Endothelial cell (in vitro differentiated cells): ENCODE measurements at places on chromosomes 7 and 10.

DNA sequence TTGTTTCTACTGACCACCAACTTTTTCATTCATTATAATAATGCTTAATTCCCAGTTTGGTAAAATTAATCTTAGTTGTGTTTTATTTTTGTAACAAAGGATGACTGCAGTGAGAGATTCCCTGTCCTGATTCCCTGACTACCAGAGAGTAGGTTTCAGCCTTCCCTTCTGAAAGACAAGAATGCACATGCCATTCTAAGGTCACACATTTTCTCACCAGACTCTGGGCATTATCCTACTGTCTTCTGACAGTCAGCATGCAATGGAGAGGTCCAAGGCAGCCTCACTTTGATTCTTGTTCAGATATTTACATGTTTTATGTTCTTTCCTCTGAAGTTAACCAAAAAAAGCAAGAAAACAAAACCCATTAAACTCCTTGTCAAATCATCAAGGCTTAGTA lies 372.7 kb upstream of the CDC14C start:
- DNase-seq: no peak

DNA sequence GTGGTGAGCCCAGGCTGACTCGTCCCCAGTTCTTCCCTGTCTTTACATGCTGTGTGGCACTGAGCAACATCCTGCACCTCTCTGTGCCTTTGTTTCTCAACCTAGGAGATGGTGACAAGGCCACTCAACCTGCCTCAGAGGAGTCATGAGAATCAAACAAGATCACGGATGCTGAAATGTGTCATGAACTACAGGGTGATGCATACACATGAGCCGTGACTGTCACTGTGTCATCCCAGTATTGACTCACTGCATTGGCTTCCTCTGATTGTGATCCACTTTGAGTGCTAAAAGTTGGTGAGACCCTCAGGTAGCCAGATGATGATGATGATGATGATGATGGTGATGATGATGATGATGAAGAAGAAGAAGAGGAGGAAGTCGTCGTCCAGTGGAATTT lies 11.5 kb downstream of the C10orf71 start:
- DNase-seq: no peak

DNA sequence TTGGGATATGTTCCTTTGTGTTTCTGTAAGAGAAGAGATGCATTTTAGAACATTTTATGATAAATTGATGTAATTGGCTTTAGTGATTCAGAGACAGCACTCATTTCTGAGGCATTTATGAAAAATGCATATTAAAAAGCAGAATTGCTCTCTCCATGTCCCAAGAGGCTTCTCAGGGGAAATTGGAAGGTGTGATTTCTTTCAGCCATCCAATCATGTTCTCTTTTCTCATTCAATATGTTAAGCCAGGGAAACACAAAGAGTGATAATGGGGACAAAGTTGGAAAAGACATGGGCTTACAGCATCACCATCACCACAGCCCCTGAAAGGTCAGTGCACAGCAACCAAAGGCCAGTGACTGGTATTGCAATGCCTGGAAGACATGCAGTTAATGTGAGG lies 129.9 kb upstream of the COL1A2 start:
- no peak for DNase-seq

- no peak for DNase-seq
These were observed 353.6 kb downstream of the CALN1 start for GRCh38 chr7:72058579-72058978.

DNA sequence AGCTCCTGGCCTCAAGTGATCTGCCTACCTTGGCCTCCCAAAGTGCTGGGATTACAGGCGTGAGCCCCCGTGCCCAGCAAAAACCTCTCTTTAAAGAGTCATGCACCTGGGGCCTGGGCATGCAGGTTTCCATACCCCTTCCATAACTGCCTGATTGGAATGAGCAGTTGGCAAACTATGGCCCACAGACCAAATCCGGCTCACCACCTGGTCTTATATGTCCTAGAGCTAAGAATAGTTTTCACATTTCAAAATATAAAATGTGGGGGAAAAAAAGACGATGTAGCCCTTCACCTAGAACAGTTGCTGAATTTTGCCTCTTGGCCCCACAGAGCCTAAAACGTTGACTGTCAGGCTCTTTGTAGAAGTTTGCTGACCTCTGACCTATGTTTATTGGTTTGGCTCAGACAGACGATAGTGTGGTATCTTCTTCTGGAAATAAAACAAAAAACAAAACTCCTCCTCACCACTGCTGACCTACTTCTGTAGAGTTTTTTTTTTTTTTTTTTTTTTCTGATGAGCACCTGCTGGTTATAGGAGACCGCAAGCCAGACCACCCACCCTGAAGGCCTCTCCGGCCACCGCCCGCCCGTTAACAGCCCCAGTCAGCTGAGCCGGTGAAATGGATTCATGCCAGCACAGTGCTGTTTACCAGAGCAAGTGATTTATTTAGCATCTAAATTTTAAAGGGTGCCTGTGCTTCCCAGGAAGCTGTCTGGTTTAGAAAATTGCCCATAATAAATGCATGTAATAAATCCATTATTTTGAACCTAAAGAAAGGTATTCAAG lies 33.5 kb upstream of the SFRP5 start:
- DNase-seq: no peak

DNA sequence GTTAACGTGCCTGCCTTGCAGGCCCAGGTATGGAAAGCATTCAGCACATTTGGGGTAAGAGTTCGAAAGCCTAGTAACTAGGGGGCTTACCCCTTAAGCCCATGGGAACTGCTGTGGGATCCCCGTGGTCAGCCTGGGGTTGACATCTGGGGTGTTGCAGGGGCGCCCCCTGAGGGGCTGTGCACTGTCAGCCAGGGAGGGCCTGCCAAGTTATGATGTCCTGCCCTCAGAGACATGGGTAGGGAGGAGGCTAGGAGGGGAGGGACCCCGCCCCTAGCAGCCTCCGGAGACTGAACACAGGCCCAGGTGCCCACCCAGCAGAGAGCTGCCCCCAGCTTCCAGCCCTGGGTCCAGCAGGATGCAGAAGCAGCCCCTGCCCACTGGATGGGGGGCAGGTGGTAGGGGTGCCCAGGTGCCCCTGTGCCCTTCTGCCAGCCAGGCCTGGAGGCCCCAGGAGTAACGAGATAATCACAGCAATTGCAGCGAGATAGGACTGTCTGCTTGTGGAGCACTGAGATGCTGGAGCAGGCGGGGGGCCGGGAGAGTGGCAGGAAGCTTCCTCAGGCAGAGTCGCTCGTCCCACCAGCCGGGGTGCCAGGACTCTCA lies 153.3 kb downstream of the UBE2H start:
- DNase-seq: no peak

GRCh38 chr10:4131407-4132215 lies 346.6 kb upstream of the KLF6 start:
- DNase-seq: no peak

- no peak for DNase-seq
These were observed 669.4 kb downstream of the INHBA start for GRCh38 chr7:41033500-41033899.

DNA sequence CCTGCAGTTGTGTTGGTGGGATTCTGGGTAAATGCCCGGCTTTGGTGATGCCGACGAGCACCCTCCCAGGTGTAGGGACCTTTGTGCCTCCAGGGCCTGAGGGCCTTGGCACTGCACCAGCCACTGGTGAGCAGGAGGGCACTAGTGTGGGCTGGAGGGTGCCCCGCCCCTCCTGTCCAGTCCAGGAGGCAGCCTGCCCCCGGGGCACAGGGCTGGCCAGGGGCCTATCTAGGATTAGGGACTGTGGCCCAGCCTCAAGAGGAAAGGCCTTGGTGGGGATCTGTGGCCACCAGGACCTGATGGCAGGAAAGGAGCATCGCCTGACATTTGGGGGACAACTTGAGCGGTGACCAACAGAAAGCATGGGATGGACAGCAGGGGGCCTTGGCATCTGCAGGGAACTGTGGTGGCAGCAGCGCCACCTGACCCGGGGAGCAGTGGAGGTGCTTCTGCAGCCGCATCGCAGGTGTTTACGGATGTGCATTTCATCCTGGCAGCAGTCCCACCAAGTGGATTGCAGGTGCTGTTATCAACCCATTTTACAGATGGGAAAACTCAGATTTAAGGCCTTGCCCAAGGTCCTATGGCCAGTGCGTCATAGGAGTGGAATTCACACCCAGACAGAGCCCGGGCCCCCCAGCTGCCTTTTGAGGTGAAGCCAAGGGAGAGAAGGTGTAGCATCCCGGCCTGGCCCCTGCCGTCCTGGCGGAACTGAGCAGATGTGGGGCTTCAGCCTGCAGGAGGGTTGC lies 11.1 kb downstream of the ZNF316 start:
- no peak for DNase-seq
